Right lung (tissue), 10 donors: ENCODE measurements at places on chromosomes 2 and 18. TPM values are rescaled to one million over a fixed set of nuclear protein-coding genes. Genes with fewer than 3 reads are reported as not detected.

DNA sequence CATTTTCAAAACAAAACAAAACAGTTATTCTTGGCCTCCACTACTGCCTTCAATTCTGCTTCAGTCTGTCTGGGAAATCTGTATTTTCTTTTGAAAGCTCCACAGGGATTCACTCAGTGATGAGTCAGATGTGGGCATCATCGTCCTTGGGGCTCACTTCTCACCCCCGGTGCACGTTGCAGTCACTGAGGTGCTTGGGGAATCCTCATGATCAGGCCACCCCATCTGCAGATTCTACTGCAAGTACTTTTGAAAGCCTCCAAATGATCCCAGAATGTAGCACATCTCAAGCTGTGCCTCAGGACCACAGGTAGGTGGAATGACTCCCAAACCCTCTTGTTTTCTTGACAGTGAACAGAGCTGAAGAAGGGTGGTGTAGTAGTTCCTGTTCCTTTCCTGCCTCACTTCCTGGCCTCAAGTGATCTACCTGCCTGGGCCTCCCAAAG, 34.3 kb downstream of the LPIN2 start:
- no peak for DNase-seq

DNA sequence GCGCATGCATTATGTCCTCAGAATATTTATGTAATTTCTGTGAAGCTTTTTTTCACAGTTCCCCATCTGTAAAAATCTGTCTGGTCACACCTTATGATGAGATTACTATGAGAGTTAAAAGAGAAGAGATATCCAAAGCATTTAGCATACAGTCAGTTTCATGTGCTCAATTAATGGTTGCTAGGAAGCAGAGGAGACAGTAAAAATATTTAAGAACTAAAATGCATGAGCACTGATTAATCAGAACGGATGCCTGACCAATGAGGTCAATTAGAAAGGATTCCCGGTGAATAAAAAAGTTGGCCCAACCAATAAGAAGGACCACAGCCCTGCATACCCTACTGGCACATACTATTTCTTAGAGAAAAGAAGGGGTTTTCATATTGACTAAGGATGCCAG, 12.0 kb upstream of the CRIM1 start:
- no peak for DNase-seq

GRCh38 chr2:47554311-47554905, 151.5 kb downstream of the MSH2 start:
- no peak for DNase-seq

SERPINB13 gene
- polyA plus RNA-seq: not detected

CAPN13 gene
- 2.4 TPM for polyA plus RNA-seq
